Effector CD8-positive, alpha-beta T cell (primary cell): ENCODE measurements at places on chromosomes 4 and X.

DNA sequence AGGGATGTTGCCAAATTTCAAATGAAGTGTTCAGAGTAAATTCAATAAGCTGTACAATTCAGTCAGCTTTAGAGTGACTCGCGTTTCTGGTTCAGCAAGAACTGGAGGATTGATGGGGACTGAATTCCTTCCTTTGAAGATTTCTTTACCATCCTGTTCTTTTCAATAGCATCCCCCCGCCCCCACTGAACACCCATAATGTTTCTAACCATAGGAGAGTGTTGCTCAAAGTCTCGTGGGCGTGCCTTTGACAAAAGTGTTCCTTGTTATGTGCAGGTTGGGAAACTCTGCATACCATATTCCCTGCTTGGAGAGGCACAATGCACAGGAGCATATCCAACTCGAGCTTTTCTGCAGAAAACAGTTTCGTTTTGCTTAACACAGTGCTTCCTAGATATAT, 323.5 kb upstream of the CASK start:
- DNase-seq, result no peak

GRCh38 chr4:182065255-182065654, 177.9 kb upstream of the TENM3 start:
- DNase-seq, result no peak

- DNase-seq, result no peak
These were observed 167.3 kb downstream of the SLIT2 start for GRCh38 chr4:20418861-20419451.

- no peak for DNase-seq
These were observed 66.8 kb upstream of the LSM6 start for GRCh38 chr4:146108756-146109155.

- no peak for DNase-seq
These were observed 56.4 kb upstream of the NFKB1 start for GRCh38 chr4:102444752-102445151.

DNA sequence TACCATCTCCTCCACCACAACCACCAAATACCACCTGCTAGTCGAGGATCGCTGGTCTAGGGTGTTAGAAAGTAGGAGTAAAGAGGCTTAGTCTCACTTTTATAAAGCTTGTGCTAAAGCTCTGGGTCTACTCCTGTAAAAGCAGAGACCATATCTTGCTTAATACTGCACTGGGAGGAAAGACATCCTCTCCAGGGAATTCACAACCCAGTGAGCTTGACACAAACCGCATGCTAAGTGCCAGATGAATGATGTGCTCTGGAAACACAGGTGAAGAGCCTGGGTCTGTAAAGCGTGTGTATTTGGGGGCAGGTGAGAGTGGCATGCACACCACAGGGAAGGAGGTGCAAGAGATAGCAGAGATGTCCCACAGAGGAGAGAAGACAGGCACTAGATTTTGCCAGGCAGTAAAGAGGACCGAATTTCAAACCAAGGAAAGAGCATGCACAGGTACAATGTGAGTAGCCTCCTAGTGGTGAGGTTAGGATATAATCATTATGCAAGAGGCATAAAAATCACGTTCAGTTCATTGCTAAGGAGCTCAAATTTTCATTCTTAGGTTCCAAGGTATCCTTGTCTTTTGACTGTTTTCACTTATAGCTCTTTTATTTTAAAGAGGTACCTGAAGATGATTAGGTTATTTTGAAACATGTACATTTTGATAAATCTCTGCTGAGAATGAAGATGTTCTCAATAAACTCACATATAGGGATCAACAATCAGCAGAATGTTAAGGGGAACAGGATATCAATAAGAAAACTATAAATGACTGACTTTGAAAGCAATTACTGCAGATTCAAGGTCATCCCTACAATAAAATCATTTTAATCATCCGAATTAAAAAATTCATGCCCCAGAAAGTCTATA, 20.7 kb downstream of the TAPT1 start:
- no peak for DNase-seq

GRCh38 chr4:62250100-62250499, 1050.0 kb downstream of the ADGRL3 start:
- no peak for DNase-seq

- no peak for DNase-seq
These were observed 128.5 kb upstream of the TSPAN5 start for GRCh38 chr4:98786866-98787265.

DNA sequence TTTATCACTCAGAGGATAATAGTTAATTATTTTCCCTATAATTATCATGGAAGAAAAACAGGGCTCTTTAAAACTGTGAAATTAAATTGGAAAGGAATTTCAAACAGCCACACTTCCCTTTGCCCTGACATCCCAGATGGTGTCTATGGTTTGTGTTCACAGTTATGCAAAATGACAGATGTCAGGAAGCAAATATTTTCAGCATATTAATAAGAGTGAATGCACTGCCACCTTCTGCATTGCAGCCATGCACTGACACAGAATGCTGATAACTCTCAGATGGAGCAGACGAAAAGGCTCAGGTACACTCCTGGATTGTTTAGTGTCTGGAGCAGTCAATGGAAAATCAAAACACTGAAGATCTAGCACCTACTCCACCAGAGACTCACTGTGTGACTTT, 57.6 kb downstream of the RWDD4 start:
- DNase-seq, result no peak

GRCh38 chr4:139461022-139461628, 7.2 kb downstream of the RAB33B start:
- no peak for DNase-seq

DNA sequence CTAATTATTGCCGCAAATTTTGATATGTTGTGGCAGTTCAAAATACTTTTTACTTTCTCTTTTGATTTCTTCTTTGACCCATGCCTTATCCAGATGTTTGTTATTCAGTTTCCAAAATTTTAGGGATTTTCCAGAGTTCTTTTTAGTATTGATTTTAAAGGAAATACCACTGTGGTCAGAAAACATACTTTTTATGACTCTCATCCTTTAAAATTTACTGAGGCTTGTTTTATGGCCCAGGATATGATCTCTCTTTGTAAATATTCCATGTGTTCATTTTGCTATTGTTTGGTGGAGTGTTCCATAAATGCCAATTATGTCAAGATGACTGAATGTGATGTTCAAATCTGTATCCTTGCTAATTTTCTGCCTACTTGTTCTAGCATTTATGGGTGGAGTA, 272.3 kb upstream of the DIPK2B start:
- no peak for DNase-seq

GRCh38 chrX:116272322-116272721, 101.8 kb downstream of the AGTR2 start:
- DNase-seq, result no peak

DNA sequence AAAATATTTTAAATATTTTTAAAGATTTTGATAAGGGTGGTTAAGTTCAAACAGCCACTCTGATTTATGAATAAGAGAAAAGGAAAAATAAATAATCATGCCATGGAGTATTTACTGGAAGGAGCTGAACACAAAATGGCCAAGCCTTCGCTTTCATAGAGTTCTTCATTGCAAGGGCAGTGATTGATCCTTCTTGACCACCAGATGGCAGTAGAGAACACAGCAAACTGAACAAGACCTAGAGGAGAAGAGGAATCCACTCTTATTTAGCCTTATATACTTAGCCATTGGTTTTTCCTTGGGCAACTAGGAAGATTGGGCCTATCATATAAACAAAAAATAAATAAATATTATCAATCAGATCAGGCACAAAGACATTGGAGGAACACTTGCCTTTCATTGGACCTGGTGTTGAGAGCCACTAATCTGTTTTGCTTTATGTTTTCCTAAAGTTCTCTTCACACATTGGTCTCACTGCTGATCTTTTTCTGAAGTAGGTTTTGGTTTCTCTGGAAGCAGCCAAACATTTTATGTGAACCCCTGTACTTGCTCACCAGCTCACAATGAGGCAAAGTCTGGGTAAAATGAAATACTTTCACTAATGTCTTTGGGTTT, 58.1 kb upstream of the PARM1 start:
- DNase-seq, result no peak

DNA sequence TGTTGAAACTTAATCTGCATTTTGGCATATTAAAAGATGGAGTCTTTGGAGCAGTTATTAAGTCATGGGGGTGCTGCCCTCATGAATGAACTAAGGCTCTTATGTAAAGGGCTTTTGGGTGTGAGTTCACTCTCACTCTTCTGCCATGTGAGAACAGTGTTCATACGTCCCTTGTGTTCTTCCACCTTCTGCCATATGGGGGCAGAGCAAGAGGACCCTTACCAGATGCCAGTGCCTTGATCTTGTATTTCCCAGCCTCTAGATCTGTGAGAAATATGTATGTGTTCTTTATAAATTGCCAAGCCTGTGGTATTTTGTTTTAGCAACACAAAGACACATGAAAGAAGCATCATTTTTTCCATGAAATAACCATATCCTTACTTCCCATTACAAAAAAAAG, 213.9 kb downstream of the SPOCK3 start:
- DNase-seq, result no peak
